Ovary (tissue), 10 donors: ENCODE measurements at places on chromosomes 3 and 15. TPM values are rescaled to one million over a fixed set of nuclear protein-coding genes. Genes with fewer than 3 reads are reported as not detected.

DNA sequence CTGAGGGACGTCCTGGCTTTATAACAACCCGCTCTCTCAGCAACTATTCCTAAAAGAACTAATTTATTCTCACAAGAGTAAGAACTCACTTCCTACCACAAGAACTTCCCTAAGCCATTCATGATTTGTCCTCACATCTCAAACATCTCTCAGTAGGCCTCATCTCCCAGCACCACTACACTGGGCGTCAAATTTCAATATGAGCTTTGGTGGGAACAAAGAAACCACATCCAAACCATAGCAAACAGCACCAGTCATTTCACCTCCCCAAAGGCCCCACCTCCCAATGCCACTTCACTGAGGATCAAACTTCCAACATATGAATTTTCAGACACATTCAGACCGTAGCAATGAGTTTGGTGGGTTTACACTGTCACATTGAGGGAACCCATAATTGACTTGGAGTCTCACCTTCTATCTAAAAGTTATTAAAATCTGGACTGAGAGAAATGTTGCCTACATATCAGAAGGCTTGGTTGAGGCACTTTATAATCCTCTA, 116.4 kb upstream of the AGBL1 start:
- H3K27me3 ChIP-seq = no peaks in the 10 kb centered on the region
- DNase-seq = no peak
- H3K27ac ChIP-seq = no peak overlapping the region
- no peaks in the 10 kb centered on the region for H3K36me3 ChIP-seq
- no peaks in the 10 kb centered on the region for H3K4me1 ChIP-seq

GRCh38 chr3:184584464-184584891, 22.9 kb downstream of the EPHB3 start:
- no peaks in the 10 kb centered on the region for H3K27me3 ChIP-seq
- H3K36me3 ChIP-seq = no peaks in the 10 kb centered on the region
- no peak for DNase-seq
- H3K4me3 ChIP-seq = no peak overlapping the region
- peaks cover 13% of the 10 kb centered on the region for H3K4me1 ChIP-seq

- no peaks in the 10 kb centered on the region for H3K36me3 ChIP-seq
- no peaks in the 10 kb centered on the region for H3K4me1 ChIP-seq
- H3K27me3 ChIP-seq = no peaks in the 10 kb centered on the region
- no peak overlapping the region for H3K27ac ChIP-seq
These were observed 160.0 kb downstream of the MINAR1 start for GRCh38 chr15:79592126-79592525.

The HEG1 gene
- total RNA-seq = 54.7 TPM

The NUTM1 gene
- not detected for total RNA-seq

- DNase-seq = no peak
- H3K27me3 ChIP-seq = no peaks in the 10 kb centered on the region
- H3K36me3 ChIP-seq = no peaks in the 10 kb centered on the region
- no peak overlapping the region for H3K27ac ChIP-seq
- no peak overlapping the region for H3K4me3 ChIP-seq
These were observed 130.4 kb upstream of the SLC7A14 start for GRCh38 chr3:170716172-170716805.

The TRMT10C gene
- 18.6 TPM for total RNA-seq

The SEMA3G gene
- 2.2 TPM for total RNA-seq

DNA sequence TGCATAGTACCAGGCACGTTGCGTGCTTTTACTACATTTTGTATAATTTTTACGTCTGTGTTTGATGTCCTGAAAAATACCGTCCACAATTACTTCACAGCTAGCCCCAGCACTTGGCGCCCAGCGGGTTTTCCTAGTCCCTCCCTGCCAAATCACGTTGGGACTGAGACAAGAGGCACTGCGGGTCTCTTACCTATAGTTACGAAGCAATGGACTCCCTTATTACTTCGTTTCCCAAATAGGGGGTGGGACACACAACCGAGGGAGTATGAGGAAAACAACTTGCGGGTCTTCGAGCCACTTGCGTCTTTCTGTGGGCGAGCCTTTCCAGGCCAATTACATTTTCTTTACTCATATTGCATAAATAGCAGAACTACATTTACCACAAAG, 620 bp upstream of the CMSS1 start:
- H3K4me3 ChIP-seq = peak overlapping the region; percentile 74
- H3K4me1 ChIP-seq = no peaks in the 10 kb centered on the region
- no peaks in the 10 kb centered on the region for H3K36me3 ChIP-seq
- no peaks in the 10 kb centered on the region for H3K27me3 ChIP-seq

GRCh38 chr3:103499967-103500366, 1065.2 kb downstream of the ZPLD1 start:
- H3K27ac ChIP-seq = no peak overlapping the region
- DNase-seq = no peak
- H3K4me1 ChIP-seq = no peaks in the 10 kb centered on the region
- no peaks in the 10 kb centered on the region for H3K27me3 ChIP-seq
- no peaks in the 10 kb centered on the region for H3K36me3 ChIP-seq

DNA sequence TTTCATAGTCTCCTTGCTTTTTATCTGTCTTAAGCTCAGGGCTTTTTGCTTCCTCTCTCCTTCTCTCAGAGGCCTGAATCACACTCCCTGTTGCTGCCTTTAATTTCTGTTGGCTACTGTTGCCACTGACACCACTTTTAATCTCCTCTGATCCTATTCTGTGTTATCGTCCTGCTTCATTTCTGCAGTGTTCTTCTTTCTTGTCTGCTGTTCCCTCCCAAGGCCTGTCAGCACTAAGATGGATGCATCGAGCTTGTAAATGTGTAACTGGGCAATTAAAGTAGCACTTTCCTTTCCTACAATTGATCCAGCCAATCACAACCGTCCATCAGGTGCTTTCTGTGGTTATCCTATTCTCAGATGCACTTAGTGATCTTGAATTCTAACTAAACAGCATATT, 71.3 kb upstream of the VEPH1 start:
- no peak overlapping the region for H3K27ac ChIP-seq
- no peaks in the 10 kb centered on the region for H3K36me3 ChIP-seq
- H3K27me3 ChIP-seq = no peaks in the 10 kb centered on the region
- no peak overlapping the region for H3K4me3 ChIP-seq
- DNase-seq = no peak
- no peaks in the 10 kb centered on the region for H3K4me1 ChIP-seq

GRCh38 chr3:100002599-100003350, 111.5 kb downstream of the FILIP1L start:
- H3K27me3 ChIP-seq = no peaks in the 10 kb centered on the region
- peaks cover 2% of the 10 kb centered on the region for H3K4me1 ChIP-seq
- no peaks in the 10 kb centered on the region for H3K36me3 ChIP-seq
- H3K4me3 ChIP-seq = no peak overlapping the region
- no peak for DNase-seq

GRCh38 chr3:47813551-47814177, 10.7 kb downstream of the DHX30 start:
- DNase-seq = no peak
- no peak overlapping the region for H3K27ac ChIP-seq
- no peak overlapping the region for H3K4me3 ChIP-seq
- no peaks in the 10 kb centered on the region for H3K36me3 ChIP-seq
- no peaks in the 10 kb centered on the region for H3K27me3 ChIP-seq

DNA sequence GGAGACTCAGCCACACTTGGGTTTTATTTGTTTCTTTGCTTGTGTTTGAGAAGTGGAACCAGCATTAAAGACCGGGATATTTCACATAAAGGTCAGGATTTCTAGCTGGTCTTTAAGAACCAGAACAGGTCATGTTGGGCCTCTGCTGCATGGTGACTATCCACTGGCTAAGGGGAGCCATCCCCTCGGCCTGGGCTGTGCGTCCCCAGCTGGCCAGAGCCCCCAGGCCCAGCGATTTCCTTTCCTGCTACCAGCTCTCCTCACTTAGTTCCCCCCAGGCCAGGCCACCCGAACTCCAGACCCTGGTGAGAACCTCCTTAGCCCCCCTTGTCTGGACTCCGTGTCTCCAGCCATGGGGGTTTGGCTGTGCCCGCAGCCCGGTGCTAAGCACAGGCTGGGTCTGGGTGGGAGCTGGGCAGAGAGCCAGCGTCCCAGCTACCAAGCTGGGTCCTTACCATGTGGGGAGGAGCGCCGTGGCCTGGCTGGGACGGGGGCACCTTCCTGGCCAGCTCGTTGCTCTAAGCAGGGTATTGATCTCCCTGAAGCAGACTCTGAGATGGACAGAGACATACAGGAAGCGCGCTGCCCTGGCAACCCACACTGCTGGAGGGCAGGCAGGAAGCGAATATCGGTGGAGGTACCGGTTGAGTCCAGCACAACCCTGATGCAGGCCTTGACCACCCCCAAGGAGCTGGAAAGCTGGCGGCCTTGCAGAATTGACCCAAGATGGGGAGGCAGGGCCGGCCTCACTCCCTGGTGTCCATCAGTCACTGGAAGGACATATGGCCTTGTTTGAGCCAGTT, 49.4 kb downstream of the KLF15 start:
- no peaks in the 10 kb centered on the region for H3K36me3 ChIP-seq
- H3K4me3 ChIP-seq = no peak overlapping the region
- no peaks in the 10 kb centered on the region for H3K27me3 ChIP-seq
- no peaks in the 10 kb centered on the region for H3K4me1 ChIP-seq

DNA sequence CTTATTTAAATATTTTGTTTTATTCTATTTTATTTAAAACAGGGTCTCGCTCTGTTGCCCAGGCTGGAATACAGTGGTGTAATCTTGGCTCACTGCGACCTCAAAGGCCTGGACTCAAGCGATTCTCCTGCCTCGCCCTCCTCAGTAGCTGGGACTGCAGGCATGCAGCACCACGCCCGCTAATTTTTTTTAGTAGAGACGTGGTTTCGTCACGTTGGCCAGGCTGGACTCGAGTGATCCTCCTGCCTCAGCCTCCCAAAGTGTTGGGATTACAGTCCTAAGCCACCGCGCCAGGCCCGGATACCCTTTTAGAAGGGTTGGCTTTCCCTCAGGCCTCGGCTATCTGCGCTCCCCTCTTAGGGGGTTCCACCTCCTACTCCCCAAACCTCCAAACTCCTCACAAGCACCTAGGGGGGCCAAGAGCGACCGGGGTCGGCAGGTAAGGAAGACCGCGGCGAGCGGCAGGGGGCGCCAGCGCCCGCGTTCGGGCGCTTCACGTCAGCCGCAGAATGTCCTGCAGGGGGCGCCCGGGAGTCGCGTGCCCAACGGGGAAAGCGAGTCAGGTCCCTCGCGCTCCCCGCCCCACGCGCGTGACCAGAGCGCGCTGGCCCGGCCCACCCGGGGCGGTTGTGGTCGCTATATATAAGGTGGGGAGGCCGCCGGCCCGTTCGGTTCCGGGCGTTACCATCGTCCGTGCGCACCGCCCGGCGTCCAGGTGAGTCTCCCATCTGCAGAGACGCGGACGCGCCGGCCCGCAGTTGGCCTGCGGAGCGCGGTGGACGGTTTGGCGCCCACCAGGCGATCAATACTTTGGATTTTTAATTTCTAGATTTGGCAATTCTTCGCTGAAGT, 51.8 kb upstream of the GATM start:
- H3K4me3 ChIP-seq = peak overlapping the region; percentile 34
- no peak overlapping the region for H3K27ac ChIP-seq
- H3K36me3 ChIP-seq = no peaks in the 10 kb centered on the region
- peak; percentile 59 for DNase-seq

The DNAJC19 gene
- total RNA-seq = 43.2 TPM

DNA sequence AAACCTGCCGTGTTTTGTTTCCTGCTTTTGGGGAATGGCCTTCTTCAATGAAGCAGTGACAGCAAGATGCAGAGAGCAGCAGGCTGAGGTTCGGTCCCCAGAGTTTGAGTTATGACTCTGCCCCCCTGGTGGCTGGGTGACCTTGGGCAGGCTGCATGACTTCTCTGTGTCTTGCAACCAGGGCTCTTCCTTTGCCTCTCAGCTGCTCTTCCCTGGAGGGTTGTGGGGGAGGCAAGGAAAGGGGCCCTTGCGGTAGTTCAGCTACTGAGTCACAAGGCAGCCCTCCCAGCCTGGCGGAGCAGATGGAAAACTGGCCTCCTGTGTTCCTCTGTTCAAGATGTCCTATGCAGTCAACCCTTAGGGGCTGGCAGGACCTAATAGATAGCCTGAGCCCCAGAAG, 17.1 kb downstream of the CTXND1 start:
- DNase-seq = no peak
- no peak overlapping the region for H3K27ac ChIP-seq
- no peaks in the 10 kb centered on the region for H3K27me3 ChIP-seq
- no peak overlapping the region for H3K4me3 ChIP-seq

The CPOX gene
- total RNA-seq = 18.2 TPM

DNA sequence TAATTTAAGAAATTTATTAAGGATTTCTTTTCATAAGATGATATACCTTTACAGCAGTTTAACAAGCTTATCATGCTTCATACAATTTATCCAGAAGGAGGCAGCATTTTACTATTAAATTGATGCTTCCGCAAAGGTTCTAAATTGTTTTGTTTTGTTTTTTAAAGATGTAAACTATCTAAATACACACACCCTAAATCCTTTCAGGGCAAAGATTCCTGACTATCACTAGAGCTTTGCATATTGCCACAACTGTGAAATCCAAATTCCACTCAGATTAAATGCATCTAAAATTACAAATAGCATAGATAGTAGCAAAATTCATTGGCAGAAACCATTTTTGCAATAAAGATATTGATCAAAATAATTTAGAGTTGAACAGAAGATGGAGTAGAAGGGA, 44.5 kb upstream of the CCNL1 start:
- no peaks in the 10 kb centered on the region for H3K4me1 ChIP-seq
- H3K27ac ChIP-seq = no peak overlapping the region
- no peak for DNase-seq
- H3K4me3 ChIP-seq = no peak overlapping the region
- no peaks in the 10 kb centered on the region for H3K36me3 ChIP-seq
